ENCODE measurements at places on chromosomes 11 and 22.

- no peak for DNase-seq
These were observed 125.5 kb upstream of the NCAM1 start for GRCh38 chr11:112835591-112836255.

GRCh38 chr22:44206330-44206645 is 25.6 kb downstream of the PARVG start:
- no peak for DNase-seq

DNA sequence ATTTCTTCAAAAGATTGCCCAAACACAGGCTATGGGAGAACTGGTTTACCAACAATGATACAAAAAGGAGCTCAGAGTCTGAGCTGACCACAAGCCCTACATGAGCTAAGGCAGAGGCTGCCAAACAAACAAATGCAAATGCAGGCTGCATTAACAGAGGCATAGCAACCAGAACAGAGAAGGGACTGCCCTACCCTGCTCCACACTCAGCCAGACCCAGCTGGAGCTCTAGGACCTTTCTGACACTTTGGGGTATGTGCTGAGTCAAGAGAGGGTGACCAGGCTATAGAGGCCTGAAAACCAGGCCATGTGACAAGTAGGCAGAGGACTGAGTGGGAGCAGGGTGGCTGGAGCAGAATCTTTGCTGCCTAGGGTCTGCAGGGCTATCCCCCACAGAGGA is 17.8 kb upstream of the P2RY2 start:
- DNase-seq = no peak

- no peak for DNase-seq
These were observed 35.8 kb downstream of the INSC start for GRCh38 chr11:15150507-15150906.

DNA sequence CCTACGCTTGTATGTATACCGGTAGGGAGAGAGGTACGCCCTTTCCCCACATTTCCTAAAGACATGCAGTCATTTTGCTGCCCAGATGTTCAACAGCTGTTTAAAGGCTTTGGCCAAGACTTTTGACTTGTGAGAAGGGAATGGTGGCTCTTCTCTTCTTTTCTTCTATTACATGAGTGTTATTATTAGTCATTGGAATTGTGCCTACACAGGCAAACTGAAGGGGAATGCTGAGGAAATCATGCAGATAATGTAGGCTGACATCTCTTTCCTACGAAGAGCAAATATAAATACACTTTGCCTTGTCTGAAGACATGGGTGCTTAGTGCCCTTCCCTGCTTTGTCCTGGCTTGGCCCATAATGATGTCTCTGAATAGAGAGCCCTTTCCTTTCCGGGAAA is 194.3 kb upstream of the NARS2 start:
- DNase-seq = no peak

- no peak for DNase-seq
These were observed 6.8 kb upstream of the CDKN1C start for GRCh38 chr11:2892215-2892966.

DNA sequence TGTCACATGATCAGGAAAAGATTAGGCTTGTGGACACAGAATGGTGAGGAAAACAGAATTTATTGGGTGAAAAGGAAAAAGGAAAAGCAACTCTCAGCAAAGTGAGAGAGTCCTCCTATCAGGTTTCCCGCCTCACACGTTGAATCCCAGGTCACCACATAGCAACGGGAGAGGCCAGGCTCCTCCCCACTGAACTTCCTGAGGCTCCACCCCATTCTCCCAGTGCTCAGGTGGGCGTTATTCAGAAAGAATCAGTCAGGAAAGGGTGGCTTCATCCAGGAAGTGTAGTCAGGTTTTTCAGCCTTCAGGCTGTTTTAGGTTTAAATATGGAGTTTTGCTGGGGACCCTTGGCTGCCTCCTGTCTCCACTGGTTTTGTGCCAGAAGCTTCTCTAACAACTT is 66.9 kb downstream of the SPON1 start:
- DNase-seq = no peak

GRCh38 chr11:58691675-58692074 is 40.1 kb downstream of the GLYAT start:
- no peak for DNase-seq

DNA sequence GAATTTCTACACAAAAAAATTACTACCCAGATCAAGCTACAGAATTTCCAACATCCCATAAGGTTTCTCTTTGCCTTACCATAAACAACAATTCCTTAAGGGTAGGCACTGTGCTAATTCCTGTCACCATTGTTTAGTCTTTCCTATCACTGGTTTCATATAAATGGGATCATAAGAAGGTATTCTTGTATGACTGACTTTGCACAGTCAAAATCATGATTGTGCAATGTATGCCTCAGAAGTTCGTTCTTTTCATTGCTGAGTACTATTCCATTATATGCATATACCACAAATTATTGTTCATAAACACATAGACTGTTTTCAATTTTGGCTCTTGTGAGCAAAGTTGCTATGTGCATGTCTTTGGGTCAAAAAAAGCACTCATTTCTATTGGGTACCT is 611.6 kb upstream of the CADM1 start:
- DNase-seq = no peak

GRCh38 chr11:72719551-72719950 is 32.7 kb downstream of the ARAP1 start:
- no peak for DNase-seq

- DNase-seq = no peak
These were observed 35.9 kb downstream of the MMP27 start for GRCh38 chr11:102669664-102670063.
